Endothelial cell (in vitro differentiated cells): ENCODE measurements at places on chromosomes 12 and 14.

DNA sequence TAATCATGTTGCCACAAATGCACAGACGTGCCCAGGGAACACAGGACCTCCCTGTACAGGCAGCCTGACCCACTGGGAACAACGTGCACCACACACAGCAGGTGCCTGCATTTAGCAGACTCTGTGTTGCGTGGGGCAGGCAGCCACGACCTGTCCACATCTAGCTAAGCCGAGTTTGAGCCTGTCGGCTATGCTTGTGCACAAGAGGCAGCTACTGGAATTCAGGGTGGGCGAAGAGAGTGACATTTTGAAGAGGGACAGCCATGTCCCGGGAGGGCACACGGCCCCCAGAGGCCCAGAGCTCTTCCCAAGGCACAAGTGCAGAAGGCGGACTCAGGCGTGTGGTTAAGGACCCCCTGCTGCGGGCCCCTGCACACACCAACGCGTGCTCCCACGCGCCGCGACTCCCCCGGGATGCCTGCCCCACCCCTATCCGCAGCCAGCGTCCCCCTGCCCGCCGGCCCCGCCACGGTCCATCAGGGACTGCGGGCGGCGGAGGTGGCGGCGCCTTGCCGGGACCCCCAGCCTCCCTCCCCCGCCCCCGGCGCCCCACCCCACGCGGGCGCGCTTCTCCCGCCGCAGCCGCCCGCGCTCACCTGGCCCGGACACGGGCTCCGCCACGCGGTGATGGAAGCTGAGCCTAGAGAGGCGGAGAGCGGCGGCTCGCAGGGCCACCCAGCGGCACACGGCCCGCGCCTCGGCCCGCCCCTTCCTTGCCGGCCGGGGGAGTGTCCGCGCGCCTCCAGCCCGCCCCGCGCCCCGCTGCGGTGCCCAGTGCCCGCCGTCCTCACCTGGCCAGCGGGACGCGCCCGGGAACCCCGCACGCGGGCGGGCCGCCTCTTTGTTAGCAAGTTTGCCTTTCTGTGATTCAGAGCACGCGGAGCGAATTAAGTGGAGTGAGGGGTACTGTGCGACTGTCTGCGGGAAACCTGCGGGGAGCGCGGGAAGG is 125.3 kb upstream of the PRMT8 start:
- peak; percentile 26 for DNase-seq

- DNase-seq: no peak
Measured at GRCh38 chr14:22448905-22449599, 140.0 kb downstream of the DAD1 start.

DNA sequence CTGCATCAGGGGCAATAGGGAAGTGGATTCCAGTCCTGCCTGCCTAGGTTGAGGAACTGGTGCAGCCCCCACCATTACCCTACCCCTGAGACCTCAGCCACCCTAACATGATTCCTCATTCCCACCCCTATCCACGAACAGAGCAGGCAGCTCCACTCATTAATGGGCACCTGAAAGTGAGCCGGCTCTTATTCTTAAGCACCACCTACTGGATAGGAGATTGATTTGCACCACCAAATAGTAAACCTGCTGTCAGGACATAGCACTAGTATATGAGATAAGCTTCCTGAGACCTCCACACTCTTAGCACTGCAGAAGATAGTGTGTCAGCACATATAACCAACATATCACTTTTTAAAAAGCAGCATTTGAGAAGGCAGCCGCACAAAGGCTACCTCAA is 573.2 kb downstream of the SOX5 start:
- DNase-seq: no peak

DNA sequence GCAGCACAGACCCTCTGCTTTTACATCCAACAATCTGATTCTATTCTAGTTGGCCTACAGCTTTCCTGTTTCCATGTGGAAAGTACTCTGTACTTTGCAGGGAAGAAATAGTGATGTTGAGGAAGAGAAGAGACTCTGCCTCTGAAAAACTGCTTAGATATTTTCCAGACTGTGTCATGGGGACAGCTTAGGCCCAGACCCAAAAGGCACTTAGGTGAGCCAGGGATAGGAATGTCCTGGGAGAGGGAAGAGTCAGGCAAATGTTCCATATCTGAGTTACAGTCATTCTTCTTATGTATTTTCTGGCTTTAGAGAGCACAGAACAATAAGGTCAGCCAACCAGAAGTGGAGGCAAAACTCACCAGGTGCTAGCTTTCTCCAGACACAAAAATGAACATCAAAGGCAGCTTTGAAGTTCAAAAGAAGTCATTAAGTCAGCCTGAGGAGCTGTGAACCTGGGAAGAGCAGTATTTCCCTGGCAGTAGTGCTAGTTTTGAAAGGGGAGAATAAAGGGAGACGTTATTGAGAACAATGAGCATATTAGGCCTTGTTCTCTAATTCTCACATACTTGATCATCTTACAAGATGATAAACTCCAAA is 199.7 kb upstream of the LMNTD1 start:
- DNase-seq: no peak

GRCh38 chr12:103929046-103929783 is 995 bp upstream of the HSP90B1 start:
- peak; percentile 76 for DNase-seq

DNA sequence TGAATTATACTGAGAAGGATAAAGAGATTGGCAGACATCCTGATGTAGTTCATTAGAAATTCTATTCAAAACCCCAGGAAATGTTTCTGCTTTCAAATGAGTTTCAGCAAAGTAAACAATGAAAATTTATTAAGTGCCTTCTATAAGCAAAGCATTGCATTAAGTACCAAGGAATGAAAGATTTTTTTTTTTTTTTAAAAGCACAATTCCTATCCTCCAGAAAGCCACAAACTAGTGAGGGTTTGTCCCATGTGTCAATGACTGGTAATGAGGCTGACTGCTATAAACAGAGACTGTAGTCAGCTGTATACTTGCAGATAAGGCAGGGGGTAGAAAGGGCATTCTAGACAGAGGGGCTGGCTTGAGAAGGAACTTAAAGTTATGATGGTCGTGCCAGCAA is 6.7 kb downstream of the ANO4 start:
- no peak for DNase-seq
